Anterior cingulate cortex (tissue), 58 donors: ENCODE measurements at places on chromosomes 2 and 18.
A peak's percentile ranks its signal among the peaks of the same experiment; 100 is the strongest.

- no peak for DNase-seq
Measured at GRCh38 chr2:132830321-132830827, 160.4 kb upstream of the LYPD1 start.

DNA sequence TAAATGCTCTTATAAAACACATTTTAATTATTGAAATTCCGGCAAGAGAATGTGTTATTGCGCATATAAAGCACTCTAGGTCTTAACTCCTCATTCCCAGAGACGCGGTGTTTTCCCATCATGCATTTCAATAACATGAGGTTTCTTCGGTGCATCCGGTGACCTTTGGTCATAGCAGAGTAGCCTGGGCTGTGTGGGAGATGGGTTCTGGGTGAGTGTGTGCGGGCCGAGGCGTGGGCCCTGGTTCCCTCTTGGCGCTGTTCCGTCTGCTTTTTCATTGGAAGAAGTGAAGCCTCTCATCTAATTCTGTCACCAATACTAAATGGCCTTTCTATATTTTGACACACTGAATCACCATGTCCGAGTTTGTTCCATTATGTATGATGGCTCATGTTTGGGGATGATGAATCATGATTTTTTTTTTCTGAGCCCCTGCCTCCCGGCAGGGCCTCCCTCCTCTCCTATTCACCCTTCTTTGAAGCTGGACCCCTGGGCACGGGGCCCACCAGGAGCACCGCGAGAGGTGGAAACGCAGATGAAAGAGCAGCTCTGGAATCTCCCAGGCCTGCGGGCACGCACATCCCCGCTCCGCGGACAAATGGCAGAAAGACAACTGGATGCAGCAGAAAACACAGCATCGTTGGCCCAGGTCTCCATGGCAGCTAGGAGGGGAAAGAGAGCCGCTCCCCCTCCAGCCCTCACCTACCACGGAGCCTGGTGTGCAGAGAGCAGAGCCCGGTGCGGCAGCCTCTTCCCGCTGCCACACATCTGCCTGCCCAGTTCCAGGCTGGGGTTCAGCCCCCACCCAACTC lies 85.8 kb upstream of the HPCAL1 start:
- no peak for DNase-seq

DNA sequence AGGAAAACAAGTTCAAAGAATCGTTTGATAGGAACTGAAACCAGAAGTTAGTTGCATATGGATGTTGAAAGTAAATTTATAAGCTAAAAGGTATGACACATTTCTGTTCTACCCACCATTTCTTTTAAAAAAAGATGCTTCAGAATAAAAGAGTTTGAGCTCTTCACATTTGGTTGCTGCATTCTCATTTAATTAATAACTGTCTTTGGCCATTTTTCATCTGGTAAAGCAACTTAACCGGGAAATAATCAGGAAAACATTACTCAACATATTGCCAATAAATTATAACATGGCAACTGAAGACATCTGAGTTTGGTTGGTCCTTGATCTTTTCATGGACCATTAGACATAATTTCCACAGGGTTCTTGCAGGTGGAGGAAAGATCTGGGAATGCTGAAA lies 180.2 kb upstream of the TWIST2 start:
- no peak for DNase-seq

DNA sequence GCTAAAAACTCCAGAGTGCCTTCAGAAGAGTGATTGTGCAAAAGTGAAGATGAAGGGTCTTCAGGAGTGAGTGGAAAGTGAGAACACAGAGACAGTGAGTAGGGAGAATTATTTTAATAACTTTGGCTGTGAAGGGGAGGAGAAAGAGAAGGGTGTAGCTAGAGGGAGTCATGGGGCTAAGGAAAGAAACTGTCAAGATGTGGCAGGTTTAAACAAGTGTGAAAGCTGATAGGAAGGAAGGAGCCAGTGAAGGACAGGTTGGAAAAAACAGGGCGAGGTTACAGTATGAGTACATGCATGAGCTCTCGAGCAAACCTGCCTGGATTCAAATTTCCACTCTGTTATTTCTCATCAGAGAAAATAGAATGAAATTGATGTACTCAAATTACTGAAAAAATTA lies 17.8 kb downstream of the IL1F10 start:
- DNase-seq, result no peak

DNA sequence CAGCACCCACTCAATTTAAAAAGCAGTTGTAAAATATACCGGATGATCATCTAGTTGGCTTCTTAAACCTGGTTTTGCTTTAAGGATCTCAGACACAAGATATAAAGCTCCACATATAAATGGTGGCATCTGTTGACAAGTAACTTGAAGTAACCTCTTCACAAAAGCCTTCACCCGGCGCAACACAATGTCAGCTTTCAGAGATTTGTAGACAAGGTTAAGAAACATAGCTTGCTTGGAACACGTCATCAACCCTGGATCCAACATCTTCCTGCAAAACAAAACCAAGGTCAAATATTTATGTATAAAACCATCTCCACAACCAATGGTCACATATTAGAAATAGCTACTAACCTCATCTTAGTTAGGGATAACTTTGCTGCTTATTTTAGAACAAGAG lies 8.3 kb downstream of the CEBPZ start:
- no peak for DNase-seq

DNA sequence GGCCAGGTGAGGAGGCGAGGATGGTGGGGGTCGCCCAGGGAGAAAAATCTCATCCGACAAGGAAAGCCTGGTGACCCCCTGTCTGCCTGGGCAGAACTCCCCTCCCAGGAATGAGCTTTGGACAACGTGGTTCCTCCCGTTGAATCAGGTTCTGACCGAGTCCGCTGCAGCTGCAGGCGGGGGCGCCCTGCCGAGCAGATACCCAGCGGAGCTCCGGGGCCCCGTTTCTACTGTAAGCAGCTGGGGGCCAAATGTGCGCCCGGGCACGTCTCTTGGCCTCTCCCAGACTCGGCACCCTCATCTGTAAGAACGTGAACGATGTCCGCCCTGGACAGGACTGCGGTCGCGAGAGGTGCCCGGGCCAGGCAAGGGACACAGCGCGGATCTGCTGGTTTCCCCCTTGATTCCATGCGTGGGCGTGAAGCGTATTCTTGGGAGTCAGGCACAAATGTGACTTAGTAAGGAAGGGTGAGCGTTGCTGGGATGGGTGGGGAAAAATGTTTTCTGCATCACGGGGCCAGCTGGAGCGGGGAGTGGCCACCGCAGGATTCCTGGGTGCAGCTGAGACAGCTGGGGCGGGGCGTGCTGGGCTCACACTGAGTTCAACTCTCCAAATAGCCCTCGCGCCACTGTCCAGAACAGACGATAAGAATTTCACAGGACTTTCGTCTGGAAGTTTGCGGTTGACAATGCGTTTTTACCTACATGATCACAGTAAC lies 20.2 kb upstream of the TUBB6 start:
- DNase-seq, result no peak

DNA sequence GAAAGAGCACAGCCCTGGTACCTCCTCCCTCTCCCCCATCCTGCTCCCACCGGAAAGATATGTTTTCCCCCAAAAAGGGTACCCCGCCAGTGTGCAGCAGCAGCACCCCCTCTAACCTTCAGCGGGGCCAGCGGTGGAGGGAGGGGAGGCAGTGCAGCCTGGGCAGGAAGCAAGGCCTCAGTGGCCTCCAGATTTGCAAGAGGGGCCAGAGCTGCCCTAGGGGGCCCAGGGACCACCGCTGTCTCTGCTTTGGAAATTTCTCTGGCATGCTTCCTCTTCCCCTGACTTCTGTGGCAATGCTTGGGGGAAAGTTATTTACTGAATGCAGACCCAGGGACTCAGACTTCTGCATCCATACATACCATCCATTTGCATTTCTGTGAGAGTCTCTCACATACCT lies 111.5 kb downstream of the KLHL29 start:
- no peak for DNase-seq

DNA sequence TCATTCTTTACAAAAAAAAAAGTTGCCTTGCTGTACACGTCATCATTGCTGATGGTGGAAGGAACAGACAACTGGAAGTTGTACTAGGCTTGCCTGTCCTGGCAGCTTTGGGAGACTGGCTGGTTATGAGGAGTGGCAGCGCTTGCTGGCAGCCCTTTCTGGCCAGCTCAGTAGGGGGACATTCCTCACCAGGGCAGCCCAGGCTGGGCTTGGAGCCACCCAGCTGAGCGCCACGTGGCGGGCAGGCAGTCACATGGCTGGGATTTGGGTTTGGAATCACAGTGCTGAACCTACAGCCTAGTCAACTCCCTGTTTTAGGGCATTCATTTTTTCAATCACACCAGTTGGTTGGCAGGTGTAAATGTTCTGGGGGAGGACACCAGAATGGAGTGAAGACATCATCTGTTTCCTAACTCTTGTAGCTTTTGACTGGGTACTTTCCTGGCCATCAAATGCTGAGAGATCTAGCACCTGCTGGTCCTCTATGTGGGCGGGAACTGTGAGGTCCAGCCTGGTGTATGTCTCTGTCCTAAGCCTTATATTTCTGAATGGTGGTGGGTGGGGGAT lies 139.3 kb downstream of the SETBP1 start:
- peak; percentile 49 for DNase-seq

DNA sequence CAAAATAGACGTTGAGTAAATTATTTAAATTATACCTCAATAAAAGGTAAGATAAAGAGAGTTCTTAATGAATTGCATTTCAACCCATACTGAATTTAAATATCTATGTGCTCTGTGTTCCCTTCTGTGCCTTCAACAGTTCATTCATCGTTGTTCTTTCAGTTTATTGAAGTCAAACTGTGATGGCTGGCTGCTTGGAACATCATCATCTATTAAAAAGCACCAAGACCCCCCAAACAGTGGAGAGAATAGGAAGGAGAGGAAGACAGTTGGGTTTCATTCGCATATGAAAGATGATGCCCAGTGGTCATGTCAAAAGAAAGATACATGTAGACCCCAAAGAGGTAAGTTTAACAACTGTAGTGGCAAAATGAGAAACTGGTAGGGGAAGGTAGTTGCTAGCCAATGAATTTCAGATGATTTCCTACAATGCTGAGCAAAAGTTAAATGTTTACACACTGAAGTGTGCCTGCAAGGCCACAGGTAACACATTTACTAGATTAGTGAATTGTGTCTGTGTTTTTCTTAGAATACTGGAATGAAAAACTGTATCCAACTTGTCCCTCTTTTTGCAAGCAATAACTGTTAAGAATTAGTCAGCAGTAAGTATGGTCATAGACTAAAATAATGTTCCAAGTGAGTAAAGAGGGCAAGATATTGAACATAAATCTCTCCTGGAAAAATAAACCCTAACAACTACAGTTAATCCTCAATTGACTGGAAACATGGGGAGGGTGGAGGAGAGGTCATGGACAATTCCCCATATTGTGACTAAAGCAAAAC lies 331.3 kb downstream of the KIAA1328 start:
- no peak for DNase-seq

GRCh38 chr2:21299411-21299810 lies 175.6 kb downstream of the TDRD15 start:
- no peak for DNase-seq

- DNase-seq, result no peak
Measured at GRCh38 chr2:36396878-36397539, 41.4 kb downstream of the CRIM1 start.

DNA sequence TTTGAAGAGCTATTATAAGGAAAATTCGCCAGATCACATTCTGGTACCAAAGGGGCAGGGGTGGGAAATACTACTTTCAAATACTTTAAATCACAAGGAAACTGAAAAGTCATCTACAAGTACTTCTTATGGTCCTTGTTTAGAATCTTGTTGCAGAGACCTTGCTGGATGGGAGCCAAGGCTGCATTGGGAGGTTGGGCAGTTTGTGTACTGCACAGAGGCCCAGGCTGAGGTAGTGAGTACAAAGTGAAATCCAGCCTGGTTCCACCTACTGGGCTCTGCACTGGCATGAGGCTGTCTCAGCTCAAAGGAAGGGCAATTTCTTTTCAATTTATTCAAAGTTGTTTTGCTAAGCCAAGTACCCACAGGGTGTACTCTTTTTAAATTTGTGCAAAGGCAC lies 140.3 kb upstream of the DLX2 start:
- no peak for DNase-seq

GRCh38 chr2:138321458-138321857 lies 180.1 kb upstream of the SPOPL start:
- DNase-seq, result no peak

GRCh38 chr2:224994242-224994823 lies 47.9 kb downstream of the DOCK10 start:
- no peak for DNase-seq

DNA sequence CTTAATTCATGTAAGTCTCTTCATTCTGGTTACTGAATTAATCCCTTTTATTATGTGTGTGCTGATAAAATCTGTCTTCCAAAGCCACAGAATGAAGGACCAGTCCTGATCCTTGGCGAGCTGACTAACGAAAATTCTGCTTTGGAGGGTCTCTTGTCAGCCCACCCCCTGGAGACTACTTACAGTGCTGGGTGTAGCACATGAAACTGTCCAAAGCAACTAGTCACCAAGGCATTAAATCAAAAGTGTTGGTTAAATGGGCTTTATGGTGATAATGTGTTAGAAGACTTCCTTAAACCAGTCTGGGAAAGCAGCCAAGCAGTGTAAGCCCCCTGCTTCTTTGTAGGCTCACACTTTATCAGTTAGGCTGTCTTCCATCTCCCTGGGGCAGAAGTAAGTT lies 420.2 kb downstream of the SUCLG1 start:
- DNase-seq, result no peak

DNA sequence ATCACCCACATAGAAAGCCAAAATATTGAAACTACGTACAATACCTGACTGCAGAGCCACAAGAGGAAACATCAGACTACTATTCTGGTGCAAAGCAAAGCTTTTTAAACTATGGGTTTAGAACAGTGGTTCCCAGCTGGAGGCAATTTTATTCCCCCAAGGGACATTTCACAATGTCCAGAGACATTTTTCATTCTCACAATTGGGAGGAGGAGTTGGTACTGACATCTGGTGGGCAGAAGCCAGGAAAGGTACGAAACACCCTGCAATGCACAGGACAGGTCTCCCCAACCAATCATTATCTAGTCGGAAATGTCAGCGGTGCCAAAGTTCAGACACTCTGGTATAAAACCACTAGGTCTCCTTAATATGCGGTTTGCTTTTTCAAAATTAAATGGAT lies 88.4 kb upstream of the ARL5A start:
- DNase-seq, result no peak

DNA sequence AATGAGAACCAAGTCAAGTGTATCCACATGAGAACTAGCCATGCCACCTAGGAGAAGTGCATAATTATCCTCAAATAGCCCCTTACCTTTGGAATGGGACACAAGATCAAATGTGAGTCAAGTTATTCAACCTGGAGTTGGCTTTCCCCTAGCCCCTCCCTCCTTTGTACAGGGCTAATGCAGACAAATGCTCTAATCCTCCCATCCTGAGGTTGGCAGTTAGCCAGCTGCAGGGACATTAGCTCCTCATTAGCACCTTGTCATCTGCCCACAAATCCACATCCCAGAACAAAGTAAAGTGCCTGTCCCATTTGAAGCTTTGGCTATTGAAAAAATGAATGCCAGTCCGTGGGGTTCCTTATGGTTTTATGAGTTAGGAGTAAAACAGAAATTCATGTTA lies 294.1 kb upstream of the FANCL start:
- DNase-seq, result no peak
